ENCODE measurements at places on chromosomes 1 and 21. TPM values are rescaled to one million over a fixed set of nuclear protein-coding genes. Genes with fewer than 3 reads are reported as not detected.

- DNase-seq: no peak
- H3K4me1 ChIP-seq: no peaks in the 10 kb centered on the region
- no peak overlapping the region for H3K4me3 ChIP-seq
- H3K27me3 ChIP-seq: no peaks in the 10 kb centered on the region
- no peak overlapping the region for H3K27ac ChIP-seq
These were observed 334.0 kb upstream of the PRMT6 start for GRCh38 chr1:106722466-106722865.

DNA sequence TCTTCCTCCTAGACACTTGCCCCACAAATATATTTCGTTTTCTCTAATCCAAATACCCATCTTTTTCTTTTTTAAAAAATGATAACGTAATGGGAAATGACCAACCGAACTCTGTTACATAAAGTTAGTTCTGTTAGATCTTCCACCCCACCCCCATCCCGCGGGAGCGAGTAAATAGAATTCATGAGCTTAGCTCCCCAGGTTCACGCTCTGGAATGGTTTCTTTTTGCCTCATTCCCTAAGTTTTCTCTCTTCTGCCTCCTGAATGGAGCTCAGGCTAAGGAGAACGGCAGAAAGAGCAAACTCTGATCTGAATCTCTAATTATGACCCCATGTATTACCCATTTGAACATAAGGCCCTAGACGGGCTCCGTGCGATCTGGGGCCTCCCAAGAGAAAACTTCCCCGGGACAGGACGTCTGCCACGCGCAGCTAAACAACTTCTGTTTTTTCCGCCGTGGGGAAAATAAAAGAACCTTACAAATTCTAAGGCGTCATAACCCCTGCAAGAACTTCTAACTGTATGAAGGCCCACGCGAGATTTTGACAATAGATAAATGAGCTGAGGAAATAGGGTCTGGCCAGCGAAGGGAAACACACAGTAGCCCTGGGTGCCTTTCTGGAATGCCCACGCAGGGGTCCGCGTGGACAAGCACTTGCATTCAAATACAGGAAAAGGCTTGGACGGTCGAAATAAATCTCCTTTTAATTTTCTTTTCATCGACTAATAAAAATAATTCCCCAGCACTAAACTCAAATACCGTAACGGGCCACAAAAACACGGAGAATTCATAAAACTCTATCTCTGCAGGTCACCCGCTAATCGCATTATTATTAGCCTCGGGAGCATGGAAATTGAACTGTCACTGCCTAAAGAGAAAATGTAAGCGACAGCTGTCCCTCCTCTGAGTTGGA lies 2.2 kb downstream of the TBX15 start:
- H3K4me3 ChIP-seq: no peak overlapping the region
- H3K27ac ChIP-seq: no peak overlapping the region
- no peaks in the 10 kb centered on the region for H3K4me1 ChIP-seq
- H3K36me3 ChIP-seq: no peaks in the 10 kb centered on the region

GRCh38 chr1:189141056-189141455 lies 1336.6 kb downstream of the BRINP3 start:
- no peaks in the 10 kb centered on the region for H3K27me3 ChIP-seq
- H3K4me3 ChIP-seq: no peak overlapping the region
- no peak for DNase-seq
- H3K36me3 ChIP-seq: no peaks in the 10 kb centered on the region
- H3K4me1 ChIP-seq: no peaks in the 10 kb centered on the region
- no peak overlapping the region for H3K27ac ChIP-seq

GRCh38 chr1:81731989-81732388 lies 68.7 kb upstream of the ADGRL2 start:
- no peaks in the 10 kb centered on the region for H3K36me3 ChIP-seq
- no peaks in the 10 kb centered on the region for H3K27me3 ChIP-seq
- H3K4me1 ChIP-seq: peaks cover 21% of the 10 kb centered on the region
- H3K4me3 ChIP-seq: no peak overlapping the region
- no peak overlapping the region for H3K27ac ChIP-seq

DNA sequence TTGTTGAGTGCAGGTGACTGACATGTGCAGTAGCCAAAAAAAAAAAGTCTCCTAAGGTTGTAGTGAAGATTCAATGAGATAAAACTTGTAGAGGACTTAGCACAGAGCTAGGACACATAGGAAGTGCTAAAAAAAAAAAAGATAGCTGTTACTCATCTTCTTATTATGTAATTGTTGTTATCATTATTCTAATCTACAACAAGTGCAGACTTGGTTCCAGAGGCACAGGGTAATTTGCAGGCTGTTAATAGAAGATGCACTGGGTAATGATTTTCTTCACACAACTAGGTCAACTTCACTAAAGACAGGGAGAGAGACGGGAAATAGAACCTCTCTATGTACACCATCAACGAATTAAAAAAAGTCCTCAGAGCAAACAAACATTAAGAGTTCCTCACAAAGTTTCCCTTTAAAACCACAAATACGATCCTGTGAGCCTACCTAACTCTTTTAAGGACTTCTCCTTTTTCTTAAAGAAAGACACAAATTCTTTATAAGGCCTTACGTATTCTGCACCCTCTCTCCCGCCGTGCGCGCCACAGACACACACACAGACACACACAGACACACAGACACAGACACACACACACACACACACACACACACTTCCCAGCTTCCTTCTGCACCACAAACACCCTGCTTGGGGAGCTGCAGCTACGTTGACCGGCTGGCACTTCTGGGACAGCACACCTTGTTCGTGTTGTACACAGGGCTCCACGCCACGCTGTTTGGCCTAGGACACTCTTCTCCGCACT lies 49.8 kb upstream of the GADD45A start:
- no peak overlapping the region for H3K27ac ChIP-seq
- H3K4me1 ChIP-seq: peaks cover 17% of the 10 kb centered on the region
- H3K36me3 ChIP-seq: no peaks in the 10 kb centered on the region
- no peak for DNase-seq

GRCh38 chr21:26042181-26042876 lies 128.2 kb downstream of the APP start:
- peaks cover 18% of the 10 kb centered on the region for H3K4me1 ChIP-seq
- H3K36me3 ChIP-seq: peaks cover 17% of the 10 kb centered on the region
- peak overlapping the region; percentile 25 for H3K27ac ChIP-seq
- no peaks in the 10 kb centered on the region for H3K27me3 ChIP-seq
- no peak overlapping the region for H3K4me3 ChIP-seq
- DNase-seq: no peak

DNA sequence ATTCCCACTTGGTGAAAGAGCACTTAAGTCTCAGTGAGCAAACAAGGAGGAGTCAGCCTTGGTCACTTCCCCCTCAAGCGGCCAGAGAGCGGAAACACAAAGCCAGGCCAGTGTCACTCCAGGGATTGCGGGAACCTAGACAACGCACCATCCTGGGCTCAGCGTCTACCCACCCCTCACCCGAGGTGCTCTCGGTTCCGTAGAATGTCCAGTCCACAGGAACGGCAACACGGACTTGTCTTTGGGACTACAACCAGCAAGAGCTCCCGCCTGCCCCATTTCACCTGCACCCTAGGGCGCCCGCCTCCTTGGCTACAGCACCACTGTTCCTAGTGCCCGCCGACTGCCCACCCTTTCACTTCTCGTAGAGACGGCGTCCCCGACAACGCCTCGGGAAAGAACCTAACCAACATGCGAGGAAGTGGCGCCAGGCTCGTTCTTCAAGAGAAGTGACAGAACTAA lies 509 bp downstream of the GDAP2 start:
- H3K27ac ChIP-seq: peak overlapping the region; percentile 21
- peaks cover 53% of the 10 kb centered on the region for H3K4me1 ChIP-seq
- peaks cover 11% of the 10 kb centered on the region for H3K36me3 ChIP-seq
- H3K27me3 ChIP-seq: no peaks in the 10 kb centered on the region
- peak overlapping the region; percentile 86 for H3K4me3 ChIP-seq
- peak; percentile 68 for DNase-seq

GRCh38 chr1:185016880-185017279 lies 28.5 kb upstream of the RNF2 start:
- H3K4me1 ChIP-seq: peaks cover 16% of the 10 kb centered on the region
- no peak overlapping the region for H3K4me3 ChIP-seq
- no peaks in the 10 kb centered on the region for H3K27me3 ChIP-seq

- H3K4me1 ChIP-seq: peaks cover 7% of the 10 kb centered on the region
- no peaks in the 10 kb centered on the region for H3K27me3 ChIP-seq
- H3K36me3 ChIP-seq: no peaks in the 10 kb centered on the region
- H3K4me3 ChIP-seq: no peak overlapping the region
- no peak overlapping the region for H3K27ac ChIP-seq
- DNase-seq: peak; percentile 51
These were observed 30.6 kb downstream of the MORN1 start for GRCh38 chr1:2360588-2361364.

- H3K4me3 ChIP-seq: no peak overlapping the region
- H3K27ac ChIP-seq: peak overlapping the region; percentile 19
- H3K4me1 ChIP-seq: peaks cover 34% of the 10 kb centered on the region
These were observed 4.7 kb upstream of the ECE1 start for GRCh38 chr1:21295002-21295401.

GRCh38 chr1:76068953-76069561 lies 5.5 kb upstream of the ST6GALNAC3 start:
- peak; percentile 55 for DNase-seq
- no peak overlapping the region for H3K4me3 ChIP-seq
- no peaks in the 10 kb centered on the region for H3K36me3 ChIP-seq
- no peaks in the 10 kb centered on the region for H3K27me3 ChIP-seq
- peak overlapping the region; percentile 24 for H3K27ac ChIP-seq

- peak within 1 kb of the TSS; percentile 90 for H3K4me3 ChIP-seq
- no peaks in the 10 kb centered on the region for H3K27me3 ChIP-seq
- H3K27ac ChIP-seq: peak within 1 kb of the TSS; percentile 30
- peaks cover 30% of the 10 kb centered on the region for H3K4me1 ChIP-seq
- no peaks in the 10 kb centered on the region for H3K36me3 ChIP-seq
- peak; percentile 87 for DNase-seq
These were observed at the start of gene ZFYVE9 for GRCh38 chr1:52141513-52142219. TSS of gene ZFYVE9 (plus strand) at chr1:52142089. CDS start at chr1:52233207, 91,118 bp downstream.

DNA sequence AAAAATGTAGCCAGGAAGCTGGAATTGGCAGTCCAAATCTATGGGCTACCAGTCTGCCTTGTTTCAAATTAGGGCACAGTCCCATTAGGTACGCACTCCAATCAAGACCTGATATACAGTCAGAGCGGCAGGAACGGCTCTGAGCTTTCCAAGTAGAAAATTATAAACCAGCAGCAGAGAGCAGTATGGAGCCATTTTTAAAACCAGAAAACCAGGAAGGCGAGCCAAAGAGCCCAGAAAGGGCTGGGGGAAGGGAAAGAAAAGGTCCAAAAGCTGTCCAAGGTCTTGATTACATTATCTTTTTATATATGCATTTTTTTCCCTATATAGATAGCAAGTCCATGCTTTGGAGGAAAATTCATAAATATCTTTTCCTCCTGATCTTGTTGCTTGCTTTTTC lies 719.0 kb downstream of the RWDD3 start:
- no peaks in the 10 kb centered on the region for H3K4me1 ChIP-seq
- no peaks in the 10 kb centered on the region for H3K36me3 ChIP-seq
- H3K4me3 ChIP-seq: no peak overlapping the region
- H3K27ac ChIP-seq: no peak overlapping the region
- H3K27me3 ChIP-seq: no peaks in the 10 kb centered on the region

GRCh38 chr1:220300442-220301121 lies 28.3 kb upstream of the RAB3GAP2 start:
- peaks cover 24% of the 10 kb centered on the region for H3K27me3 ChIP-seq
- no peak overlapping the region for H3K27ac ChIP-seq
- DNase-seq: peak; percentile 40
- no peaks in the 10 kb centered on the region for H3K36me3 ChIP-seq
- H3K4me3 ChIP-seq: no peak overlapping the region

GRCh38 chr1:215507119-215507518 lies 60.0 kb upstream of the KCTD3 start:
- no peaks in the 10 kb centered on the region for H3K36me3 ChIP-seq
- no peak overlapping the region for H3K27ac ChIP-seq
- H3K4me3 ChIP-seq: no peak overlapping the region
- H3K4me1 ChIP-seq: no peaks in the 10 kb centered on the region
- no peaks in the 10 kb centered on the region for H3K27me3 ChIP-seq
- DNase-seq: no peak

DNA sequence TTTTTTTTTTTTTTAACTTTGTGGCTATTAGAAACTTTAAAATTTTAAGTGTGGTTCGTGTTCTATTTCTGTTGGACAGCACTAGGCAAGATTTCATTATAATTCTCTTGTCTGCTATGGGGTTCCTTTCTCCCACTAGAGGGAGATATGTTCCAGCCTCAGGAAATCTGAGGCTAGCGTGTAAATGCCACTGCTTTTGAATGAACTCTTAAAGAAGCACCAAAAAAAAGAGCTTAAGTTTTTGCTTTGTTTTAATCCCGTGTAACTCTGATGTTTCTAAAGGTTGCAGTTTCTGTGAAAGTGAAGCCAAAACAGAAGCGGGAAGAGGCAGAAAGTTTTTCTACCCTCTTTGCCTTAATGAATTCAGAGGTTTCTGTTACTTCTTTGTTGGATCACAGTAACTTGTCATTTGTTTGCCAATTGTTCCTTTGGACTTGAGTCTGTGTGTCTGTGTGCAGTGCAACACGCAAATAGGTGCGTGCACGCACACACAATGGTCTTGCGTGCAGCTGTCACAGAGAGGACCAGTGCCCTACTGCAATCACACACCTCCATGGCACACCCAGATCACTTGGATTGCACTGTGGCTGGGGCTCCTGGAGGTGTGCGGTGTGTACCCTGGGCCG lies 32.3 kb downstream of the HHAT start:
- H3K4me1 ChIP-seq: peaks cover 5% of the 10 kb centered on the region
- no peak overlapping the region for H3K27ac ChIP-seq
- no peaks in the 10 kb centered on the region for H3K36me3 ChIP-seq

DNA sequence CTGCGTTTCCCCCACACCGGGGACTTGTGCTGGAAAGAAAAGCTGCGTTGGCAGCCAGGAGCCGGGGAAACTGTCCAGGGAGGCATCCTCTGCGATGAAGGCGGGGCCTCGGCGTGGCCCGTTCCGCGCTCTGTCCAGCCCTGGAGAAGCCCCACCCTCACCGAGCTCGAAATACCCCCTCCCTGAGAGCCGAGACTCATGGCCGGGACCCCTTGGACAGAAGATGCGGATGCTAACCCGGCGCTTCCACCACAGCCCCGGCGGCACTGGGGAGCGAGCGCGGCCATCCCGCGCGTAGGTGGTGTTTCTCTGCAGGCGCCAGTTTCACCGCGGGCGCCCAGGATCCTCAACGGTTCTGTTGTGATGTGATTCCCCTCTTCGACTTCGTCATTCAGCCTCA lies 31.6 kb downstream of the PDE9A start:
- H3K36me3 ChIP-seq: no peaks in the 10 kb centered on the region
- peaks cover 11% of the 10 kb centered on the region for H3K4me1 ChIP-seq
- no peak for DNase-seq
- no peak overlapping the region for H3K4me3 ChIP-seq
- peaks cover 34% of the 10 kb centered on the region for H3K27me3 ChIP-seq
- H3K27ac ChIP-seq: no peak overlapping the region

DNA sequence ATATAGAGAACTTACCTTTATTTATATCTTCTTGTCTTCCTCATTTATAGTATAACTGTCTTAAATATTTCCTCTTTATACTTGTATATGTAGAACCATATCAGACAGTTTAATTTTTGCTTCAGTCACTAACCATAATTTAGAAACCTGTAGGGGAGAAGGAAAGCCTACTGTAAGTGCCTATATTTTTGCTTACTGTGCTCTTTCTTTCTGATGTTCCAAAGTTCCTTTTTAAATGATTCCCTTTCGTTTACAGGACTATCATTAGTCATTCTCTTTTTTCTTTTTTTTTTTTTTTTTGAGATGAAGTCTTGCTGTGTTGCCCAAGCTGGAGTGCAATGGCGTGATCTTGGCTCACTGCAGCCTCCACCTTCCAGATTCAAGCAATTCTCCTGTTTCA lies 109.7 kb downstream of the CENPF start:
- no peaks in the 10 kb centered on the region for H3K27me3 ChIP-seq
- H3K27ac ChIP-seq: no peak overlapping the region
- H3K4me1 ChIP-seq: peaks cover 18% of the 10 kb centered on the region
- H3K36me3 ChIP-seq: no peaks in the 10 kb centered on the region

The POLR3GL gene
- 3.7 TPM for total RNA-seq

The TMEM54 gene
- 175 TPM for total RNA-seq

The PANK4 gene
- 86.9 TPM for total RNA-seq

The C1orf94 gene
- not detected for total RNA-seq

The RNU1-4 gene
- total RNA-seq: under 0.01 TPM

The TSACC gene
- total RNA-seq: 0.51 TPM

The SPATA46 gene
- total RNA-seq: not detected

The TSSK3 gene
- total RNA-seq: not detected
